ENCODE measurements at places on chromosomes 5 and 9.

DNA sequence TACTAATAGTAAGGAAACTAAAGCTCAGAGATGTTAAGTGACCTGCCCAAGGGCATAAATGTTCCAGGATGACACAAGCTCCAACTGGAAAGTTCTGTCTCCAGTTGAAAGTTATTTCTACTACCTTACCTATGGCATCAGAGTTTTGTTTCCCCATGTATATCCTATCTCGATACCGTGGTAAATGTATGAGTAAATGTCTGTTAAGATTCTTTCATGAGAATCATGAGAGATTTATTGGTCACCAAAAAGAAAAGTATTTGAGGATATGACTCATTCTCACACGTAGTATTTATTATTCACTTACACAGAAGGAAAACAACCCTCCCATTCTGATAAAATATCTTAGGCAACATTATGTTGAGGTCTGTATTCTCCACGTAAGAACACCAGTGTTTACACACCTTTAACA lies 11.1 kb upstream of the SHOC1 start:
- DNase-seq = peak; percentile 30

- no peak for DNase-seq
Observed at GRCh38 chr9:68738358-68738757, 33.3 kb downstream of the PIP5K1B start.

DNA sequence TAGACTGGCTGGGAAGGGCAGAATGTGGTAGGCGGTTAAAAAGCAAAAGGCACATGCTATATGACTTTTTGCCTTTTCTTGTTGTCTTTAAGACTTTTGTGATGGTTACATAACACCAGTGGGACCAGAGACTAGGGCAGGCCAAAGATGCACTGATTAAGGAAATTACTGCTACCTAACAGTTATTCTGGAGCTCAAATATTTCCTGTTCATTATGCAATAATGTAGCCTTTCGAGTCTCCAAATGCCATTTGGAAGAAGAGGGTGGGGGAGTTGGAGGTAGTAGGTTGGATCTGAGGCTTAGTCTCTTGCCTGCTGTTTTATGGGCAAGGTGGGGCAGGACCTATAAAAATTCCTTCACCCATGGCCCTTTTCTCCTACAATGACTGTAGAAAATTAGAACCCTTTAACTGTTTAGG lies 51.7 kb downstream of the SH3GL2 start:
- DNase-seq = no peak

DNA sequence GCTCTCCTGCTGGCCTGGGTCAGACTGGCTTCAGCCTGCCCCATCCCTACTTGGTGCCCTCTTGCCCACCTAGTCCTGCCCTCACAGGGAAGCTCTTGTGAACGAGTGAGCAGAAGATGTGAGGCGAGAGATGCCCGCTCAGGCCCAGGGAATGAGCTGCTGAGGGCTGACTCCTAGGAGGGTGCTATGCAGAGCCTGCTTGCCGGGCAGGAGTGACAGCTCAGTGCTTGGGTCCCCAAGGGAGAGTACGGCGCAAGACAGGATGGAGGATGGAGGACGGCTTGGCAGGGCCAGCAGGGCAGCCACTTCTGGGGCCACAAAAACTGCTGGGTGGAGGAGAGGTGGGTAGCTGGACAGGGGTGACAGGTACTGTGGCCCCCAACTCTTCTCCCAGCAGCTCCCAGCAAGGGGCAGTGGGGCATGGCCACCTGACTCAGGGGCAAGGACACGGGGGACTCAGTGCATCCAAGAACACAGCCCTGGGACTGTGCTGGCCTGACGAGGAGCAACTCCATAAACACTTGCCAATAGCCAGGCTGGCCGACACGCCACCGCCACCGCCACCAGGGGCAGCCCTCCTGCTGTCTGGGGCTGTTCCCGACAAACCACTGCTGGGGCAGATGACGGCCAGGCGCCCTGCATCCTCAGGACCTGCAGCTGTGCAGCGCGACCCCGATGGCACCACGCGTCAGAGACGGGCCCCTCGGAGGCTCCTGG lies 55.6 kb upstream of the UBAC1 start:
- DNase-seq = no peak

DNA sequence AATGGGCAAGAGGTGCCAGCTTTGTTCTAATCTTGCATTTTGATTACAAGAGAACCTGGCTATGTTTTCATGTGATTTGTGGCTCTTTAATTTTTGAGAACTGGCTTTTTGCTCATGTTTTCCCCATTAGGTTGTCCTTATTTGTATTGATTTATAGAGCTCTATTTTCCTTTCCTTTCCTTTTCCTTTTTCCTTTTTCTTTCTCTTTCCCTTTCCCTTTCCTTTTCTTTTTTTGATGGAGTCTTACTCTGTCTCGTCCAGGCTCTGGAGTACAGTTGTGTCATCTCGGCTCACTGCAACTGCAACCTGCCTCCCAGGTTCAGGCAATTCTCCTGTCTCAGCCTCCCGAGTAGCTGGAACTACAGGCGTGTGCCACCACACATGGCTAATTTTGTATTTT lies 55.5 kb downstream of the GPBP1 start:
- DNase-seq = no peak

GRCh38 chr9:104774831-104775573 lies 11.1 kb downstream of the NIPSNAP3B start:
- DNase-seq = no peak

DNA sequence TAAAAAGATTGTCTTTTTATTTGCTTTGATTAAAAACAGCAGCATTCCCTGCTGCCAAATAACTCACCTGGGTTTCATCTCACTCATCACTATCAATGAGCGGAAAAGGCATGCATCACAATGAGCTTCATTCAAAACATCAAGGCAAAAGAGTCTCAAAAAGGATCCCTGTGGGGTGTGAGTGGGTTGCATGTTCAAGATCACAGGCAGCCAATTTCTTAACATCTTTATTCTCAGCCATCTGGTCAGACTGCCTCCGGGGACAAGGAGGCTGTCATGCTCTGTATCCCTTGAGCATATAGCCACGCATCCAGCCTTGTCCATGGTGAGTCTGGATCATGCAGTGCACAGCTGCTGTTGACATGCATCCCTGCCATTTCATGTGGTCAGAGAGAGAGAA lies 117.1 kb downstream of the ICE1 start:
- no peak for DNase-seq

- DNase-seq = no peak
Observed at GRCh38 chr5:143737062-143737461, 74.9 kb upstream of the HMHB1 start.

DNA sequence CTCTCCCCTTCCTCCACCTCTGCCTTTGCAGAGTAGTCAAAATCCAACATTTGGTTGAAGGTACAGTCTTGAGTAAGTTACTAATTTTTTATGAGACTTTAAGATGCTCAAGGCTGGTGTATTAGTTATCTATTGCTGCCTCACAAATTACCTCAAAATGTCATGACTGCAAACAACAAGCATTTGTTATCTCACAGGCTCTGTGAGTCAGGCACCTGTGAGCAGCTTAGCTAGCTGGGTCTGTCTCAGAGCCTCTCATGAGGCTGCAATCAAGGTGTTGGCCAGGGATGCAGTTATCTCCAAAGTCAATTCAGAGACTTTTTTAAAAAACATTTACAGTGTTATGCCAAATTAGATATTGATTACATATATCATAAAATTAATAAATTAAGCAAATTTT lies 371.3 kb upstream of the RGMB start:
- no peak for DNase-seq

DNA sequence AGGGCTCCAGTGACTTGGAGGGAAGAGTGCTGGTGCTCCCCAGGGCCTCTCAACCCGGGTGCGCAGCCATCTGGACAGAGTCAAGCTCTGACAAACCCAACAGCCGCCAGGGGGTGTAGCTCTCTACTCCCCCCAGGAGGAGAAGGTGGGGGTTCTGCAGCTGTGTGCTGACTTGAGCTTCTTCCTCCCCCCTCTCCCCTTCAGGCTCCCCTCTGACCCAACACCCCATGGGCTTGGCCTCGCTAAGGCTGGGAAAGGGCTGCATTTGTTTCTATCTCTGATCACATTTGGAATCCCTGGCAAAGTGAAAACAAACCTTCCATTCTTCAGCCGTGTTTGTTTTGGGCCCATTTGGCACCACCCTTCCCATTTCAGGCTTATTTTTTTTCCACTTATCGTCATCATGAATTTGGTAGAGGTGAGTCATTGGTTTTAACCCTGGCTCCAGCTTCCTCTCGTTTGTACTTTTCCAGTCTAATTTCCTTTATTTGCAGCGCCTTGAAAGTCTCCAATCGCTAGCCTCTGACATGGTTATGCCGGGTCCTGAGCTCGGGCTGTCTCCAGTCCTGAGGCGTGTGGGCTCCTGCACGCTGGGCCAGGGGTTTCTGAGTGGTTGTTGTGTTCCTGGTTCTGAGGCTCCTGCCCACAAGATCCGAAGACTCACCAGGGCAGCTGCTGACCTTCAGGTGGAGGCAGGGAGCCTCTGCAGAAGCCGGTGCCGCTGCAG lies 36.1 kb downstream of the DAP start:
- DNase-seq = peak; percentile 52

DNA sequence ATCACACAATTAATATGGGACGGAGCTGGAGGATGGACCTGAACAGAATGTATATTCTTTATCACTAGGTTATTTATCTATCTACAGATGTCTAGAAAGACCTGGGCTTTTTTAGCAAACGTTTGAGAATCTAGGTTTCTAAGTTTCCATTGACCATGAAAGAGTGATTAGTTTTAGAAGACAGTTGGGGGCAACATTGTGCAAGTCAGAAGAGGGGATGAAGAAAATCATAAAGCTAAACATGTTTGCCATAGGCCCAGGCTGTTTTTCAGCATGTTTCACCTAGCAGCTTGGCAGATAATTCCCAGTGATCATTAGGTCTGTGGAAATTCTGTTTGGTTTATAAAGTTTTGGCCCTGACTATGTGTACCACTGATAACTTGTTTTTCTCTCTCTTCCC lies 44.1 kb upstream of the CDKN2B start:
- DNase-seq = peak; percentile 45

- no peak for DNase-seq
Observed at GRCh38 chr5:169085636-169086035, 215.3 kb downstream of the SLIT3 start.

DNA sequence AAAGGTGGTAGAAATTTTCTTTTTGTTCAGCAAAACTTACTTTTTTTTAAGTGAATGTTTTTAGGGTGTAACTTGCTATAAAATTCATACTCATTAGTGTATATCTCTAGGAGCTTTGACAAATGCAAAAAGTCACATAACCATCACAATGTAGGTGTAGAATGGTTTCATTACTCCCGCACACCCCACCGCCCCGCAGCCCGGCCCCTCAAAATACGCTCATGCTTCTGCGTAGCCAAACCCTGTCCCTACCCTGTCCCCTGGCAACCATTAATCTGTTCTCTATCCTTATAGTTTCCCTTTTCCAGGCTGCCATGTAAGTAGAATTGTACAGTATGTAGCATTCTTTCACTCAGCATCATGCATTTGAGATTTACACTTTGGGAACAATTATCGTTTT lies 9.2 kb upstream of the PRLR start:
- no peak for DNase-seq

- no peak for DNase-seq
Observed at GRCh38 chr5:152592416-152592815, 187.3 kb upstream of the NMUR2 start.

DNA sequence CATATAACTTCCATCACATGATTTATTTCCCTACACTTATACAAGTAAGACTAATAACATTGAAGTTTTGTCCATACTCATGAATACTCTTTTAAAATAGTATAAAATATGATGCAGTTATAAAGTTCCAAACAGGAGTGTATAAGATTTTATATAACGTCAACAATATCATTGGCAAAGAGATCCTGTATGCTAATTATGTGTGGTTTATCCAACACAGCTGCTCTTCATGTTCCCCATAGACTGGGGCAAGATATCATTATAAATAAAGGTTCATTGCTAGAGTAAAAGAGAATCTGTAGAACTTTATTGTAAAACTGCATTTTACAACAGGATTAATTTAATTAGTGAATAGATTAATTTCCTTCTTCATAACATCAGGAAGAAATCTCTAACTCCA lies 16.9 kb downstream of the CDH9 start:
- DNase-seq = no peak

GRCh38 chr9:135858491-135859185 lies 48.7 kb downstream of the CAMSAP1 start:
- DNase-seq = peak; percentile 8

- no peak for DNase-seq
Observed at GRCh38 chr5:170276140-170276539, 21.4 kb downstream of the LCP2 start.

DNA sequence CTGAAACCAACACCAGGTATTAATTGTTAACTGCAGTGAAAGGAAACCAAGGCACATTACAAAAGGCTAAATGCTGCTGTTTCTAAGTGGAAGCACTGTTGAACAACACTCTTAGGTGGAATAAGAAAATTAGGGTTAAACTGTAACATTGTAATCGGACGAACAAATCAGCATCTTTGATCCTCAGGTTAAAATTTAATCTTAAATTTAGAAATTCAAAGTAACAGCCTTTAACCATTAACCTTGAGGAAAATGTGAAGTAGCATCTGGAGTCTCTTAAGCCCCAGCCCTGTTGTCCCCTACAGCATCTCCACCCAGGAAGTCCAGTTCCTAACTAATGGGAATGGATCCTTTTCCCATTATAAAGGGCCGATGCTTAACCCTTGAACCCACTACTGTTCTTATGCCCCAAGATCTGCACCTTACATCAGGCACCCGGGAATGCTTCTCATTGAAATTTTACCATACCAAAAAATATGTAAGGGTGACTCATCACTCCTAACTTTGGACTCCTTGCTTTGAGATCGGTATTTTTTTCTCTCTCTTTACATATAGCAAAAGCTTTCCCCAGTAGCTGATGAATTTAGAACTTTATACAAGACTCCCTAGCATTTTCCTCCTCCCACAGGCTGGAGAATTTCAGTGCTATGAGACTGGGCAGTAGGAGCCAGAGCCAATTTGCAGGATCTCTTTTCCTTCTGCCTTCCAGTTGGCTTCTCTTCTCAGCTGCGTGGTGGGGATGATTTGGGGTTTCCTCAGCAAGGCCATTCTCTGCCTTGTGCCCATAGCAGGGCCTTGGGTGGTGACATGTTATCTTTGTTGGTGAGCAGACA lies 32.0 kb upstream of the ITGA2 start:
- DNase-seq = peak; percentile 31

DNA sequence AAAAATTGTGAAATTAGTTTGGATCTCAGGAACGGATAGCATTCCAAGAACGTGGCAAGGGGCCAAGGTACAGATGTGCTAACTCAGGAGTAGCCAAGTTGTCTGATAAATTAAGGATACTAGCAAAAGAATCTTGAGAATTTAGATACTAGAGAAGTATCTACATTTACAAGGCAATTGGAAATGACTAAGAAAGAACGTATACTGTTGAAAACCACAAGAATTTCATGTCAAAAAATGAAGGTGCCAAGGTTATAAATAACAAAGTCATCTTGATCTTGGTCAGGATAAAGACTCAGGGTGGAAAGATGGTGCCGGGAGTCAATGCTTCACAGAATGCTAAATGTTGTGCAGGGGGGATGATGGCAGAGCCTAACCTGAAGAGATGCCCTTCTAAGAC lies 19.2 kb downstream of the CAPSL start:
- DNase-seq = peak; percentile 99

GRCh38 chr5:76273206-76273885 lies 129.7 kb upstream of the IQGAP2 start:
- DNase-seq = no peak

- DNase-seq = peak; percentile 14
Observed at GRCh38 chr5:108079753-108080152, 302.1 kb downstream of the FBXL17 start.

GRCh38 chr9:125332527-125332926 lies 70.9 kb downstream of the GAPVD1 start:
- DNase-seq = no peak

GRCh38 chr9:108212184-108212583 lies 643.6 kb downstream of the ACTL7B start:
- no peak for DNase-seq

Data from fibroblast of upper back skin (primary cell).